ENCODE measurements at places on chromosomes 2 and 18. TPM values are rescaled to one million over a fixed set of nuclear protein-coding genes. Genes with fewer than 3 reads are reported as not detected.

The TNFRSF11A gene
- total RNA-seq: 0.66 TPM

The CWC22 gene
- total RNA-seq: 27.5 TPM

The CNDP1 gene
- total RNA-seq: not detected

The CYTIP gene
- not detected for total RNA-seq

The RAD51AP2 gene
- not detected for total RNA-seq

The FTCDNL1 gene
- total RNA-seq: 3.3 TPM

The PCARE gene
- not detected for total RNA-seq

The FOXD4L1 gene
- total RNA-seq: 0.17 TPM

The ANKRD36 gene
- total RNA-seq: 27.8 TPM

The C2orf72 gene
- total RNA-seq: 0.17 TPM

The CCDC102B gene
- 18.2 TPM for total RNA-seq

The FBXO41 gene
- 3.1 TPM for total RNA-seq

The CAPN14 gene
- 0.33 TPM for total RNA-seq

The LYPD1 gene
- total RNA-seq: 0.73 TPM

The SATB2 gene
- 11.3 TPM for total RNA-seq

The TUBB8B gene
- total RNA-seq: not detected

The OSR1 gene
- 19.5 TPM for total RNA-seq

The ANAPC1 gene
- 42.7 TPM for total RNA-seq

The TWIST2 gene
- 297 TPM for total RNA-seq

The TRIM43 gene
- not detected for total RNA-seq

The FSHR gene
- total RNA-seq: not detected

The SLC5A7 gene
- not detected for total RNA-seq

The TDRD15 gene
- total RNA-seq: not detected

The HOXD8 gene
- 0.44 TPM for total RNA-seq

The ABCB11 gene
- under 0.01 TPM for total RNA-seq

The CELF4 gene
- total RNA-seq: not detected

The MYO3B gene
- 0.17 TPM for total RNA-seq

The RAX gene
- not detected for total RNA-seq

The C2orf66 gene
- total RNA-seq: 0.17 TPM

The RFTN2 gene
- total RNA-seq: 3.6 TPM

The IL18RAP gene
- not detected for total RNA-seq

The PRSS56 gene
- not detected for total RNA-seq

The COL4A3 gene
- 0.17 TPM for total RNA-seq

The ALPI gene
- total RNA-seq: not detected

The FBXO48 gene
- 0.29 TPM for total RNA-seq

The ANKRD53 gene
- total RNA-seq: 0.83 TPM

The DNAJC5G gene
- total RNA-seq: not detected

The REG3A gene
- total RNA-seq: not detected

The C2orf78 gene
- total RNA-seq: not detected

The SCN7A gene
- 16.4 TPM for total RNA-seq

The LIPG gene
- 0.83 TPM for total RNA-seq

The DYSF gene
- 0.15 TPM for total RNA-seq

The SLC11A1 gene
- total RNA-seq: 0.33 TPM

The SLC8A1 gene
- 80.3 TPM for total RNA-seq

The RUFY4 gene
- not detected for total RNA-seq

The TEX44 gene
- not detected for total RNA-seq

The ERFE gene
- total RNA-seq: 4.2 TPM

The EPG5 gene
- total RNA-seq: 79.1 TPM

The M1AP gene
- total RNA-seq: not detected

The CCDC138 gene
- total RNA-seq: 1.8 TPM

The FZD7 gene
- 82.4 TPM for total RNA-seq

The UNC80 gene
- not detected for total RNA-seq

Data from smooth muscle cell of trachea (primary cell).